ENCODE measurements at places on chromosomes 12 and 14.
A peak's percentile ranks its signal among the peaks of the same experiment; 100 is the strongest.

DNA sequence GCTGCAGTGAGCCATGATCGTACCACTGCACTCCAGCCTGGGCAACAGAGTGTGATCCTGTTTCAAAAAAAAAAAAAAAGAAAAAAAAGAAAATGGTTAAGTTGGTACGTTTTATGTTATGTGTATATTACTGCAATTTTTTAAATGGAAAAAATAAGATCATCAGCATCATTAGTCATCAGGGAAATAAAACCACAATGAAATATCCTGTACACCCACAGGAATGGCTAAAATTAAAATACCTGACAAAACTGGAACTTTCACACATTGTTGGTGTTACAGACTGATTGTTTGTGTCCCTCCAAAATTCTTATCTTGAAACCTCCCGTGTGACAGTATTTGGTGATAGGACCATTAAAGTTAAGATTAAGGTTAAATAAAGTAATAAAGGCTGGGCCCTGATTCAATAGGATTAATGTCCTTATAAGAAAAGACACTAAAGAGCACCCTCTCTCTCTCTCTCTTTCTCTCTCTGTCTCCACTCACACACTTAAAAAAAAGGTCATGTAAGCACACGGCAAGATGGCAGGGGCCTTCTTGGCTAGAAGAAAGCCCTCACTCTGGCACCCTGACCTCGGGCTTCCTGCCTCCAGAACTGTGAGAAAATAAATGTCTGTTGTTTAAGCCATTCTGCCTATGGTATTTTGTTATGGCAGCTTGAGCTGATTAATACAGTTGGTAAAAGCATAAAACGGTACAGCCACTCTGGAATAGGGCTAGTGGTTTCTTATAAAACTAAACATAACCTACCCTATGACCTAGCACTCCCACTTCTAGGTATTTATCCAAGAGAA lies 48.3 kb upstream of the ZFP36L1 start:
- DNase-seq, result no peak

- DNase-seq, result no peak
Observed at GRCh38 chr14:76772300-76773187, 11.3 kb downstream of the VASH1 start.

DNA sequence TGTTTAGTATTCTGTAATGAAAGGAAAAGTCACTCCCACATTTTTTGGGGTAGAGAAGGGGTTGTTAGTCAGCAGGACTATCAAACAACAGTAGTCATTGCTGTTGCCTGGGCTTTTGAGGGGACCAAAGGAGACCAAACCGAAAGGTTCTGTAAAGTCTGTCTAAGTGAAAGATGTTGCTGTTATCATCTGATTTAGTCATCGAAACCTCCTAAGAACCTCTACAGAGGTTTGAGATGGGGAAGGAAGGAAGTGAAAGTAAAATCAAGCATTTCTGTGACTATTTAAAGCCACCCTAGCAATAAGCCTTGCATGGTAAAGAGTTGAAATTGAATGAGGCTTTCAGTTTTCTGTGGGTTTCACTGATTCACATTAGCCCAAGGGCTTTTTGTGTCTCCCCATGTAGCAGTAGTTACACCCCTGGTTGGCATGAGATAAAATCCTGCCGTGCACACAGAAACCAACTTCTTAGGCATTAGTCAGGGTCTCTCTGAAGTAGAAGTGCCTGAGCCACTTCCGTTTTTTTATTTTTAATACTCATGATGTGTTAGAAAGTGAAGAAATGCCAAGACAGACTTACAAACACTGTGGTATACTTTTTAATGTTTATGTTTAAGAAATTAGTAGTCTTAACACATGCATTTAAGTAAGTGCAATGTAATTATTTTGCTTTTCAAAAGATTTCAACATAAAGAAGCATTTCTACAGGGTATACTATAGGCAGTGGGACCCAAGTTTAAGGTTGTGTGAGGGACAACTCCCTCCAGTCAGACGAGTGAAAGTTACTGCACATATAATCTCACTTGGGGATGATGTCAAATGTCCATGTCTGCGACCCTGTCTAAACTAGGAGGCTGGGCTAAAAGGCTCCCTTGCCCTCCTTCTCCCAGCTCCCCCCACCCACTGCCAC lies 50.4 kb downstream of the DYRK2 start:
- DNase-seq, result peak; percentile 13

- peak; percentile 38 for DNase-seq
Observed at GRCh38 chr14:102088012-102088792, 1.4 kb upstream of the HSP90AA1 start.

DNA sequence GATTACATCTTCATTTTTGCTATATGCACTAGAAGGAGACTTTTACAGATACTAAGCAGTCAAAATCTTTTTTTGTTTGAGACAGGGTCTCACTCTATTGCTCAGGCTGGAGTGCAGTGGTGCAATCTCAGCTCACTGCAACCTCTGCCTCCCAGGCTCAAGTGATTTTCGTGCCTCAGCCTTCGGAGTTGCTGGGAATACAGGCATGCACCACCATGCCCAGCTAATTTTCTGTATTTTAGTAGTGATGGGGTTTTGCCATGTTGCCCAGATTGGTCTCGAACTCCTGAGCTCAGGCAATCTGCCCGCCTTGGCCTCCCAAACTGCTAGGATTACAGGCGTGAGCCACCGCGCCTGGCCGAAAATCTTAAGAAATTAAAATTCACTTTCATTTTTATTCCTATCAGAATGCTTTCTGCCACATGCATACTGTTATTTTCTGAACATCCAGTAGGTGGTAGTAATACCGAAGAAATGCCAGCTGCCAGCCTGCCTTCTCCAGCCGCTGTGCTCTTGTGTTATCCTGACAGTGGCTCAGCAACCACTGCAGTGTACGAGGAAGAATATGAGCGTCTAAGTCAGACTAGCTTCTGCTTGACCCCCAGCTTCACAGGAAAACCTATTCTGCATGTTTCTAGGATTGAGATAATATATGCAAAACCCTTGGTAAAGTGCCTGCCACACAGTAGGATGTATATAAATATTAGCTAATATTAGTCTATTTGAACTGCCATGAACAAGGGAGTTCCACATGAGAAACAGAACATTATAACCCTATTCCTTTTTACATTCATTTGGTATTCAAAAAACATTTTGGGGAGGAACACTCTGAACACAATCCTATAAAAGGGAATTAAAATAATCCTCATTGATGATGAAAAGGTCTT lies 54.2 kb downstream of the RPAP3 start:
- peak; percentile 1 for DNase-seq

- no peak for DNase-seq
Observed at GRCh38 chr12:49905718-49906314, 2.1 kb upstream of the FAIM2 start.

DNA sequence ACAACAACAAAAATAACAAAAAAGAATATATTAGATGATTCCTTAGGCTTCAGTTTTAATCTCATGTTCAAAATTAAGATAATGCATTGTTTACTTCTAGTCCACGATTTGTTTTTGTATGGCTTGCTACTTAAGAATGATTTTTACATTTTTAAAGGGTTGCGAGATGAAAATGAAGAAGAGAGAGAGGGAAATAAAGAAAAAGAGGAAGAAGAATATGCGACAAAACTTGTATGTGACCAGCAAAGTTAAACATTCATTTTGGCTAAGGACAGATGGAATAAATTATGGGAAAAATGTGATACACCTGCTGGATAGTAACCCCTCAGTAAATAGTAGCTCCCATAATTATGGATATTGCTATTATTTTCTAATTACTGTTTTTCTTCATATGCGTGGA lies 1.2 kb upstream of the GIT2 start:
- no peak for DNase-seq

- DNase-seq, result no peak
Observed at GRCh38 chr14:38302966-38303365, 47.1 kb upstream of the CLEC14A start.

DNA sequence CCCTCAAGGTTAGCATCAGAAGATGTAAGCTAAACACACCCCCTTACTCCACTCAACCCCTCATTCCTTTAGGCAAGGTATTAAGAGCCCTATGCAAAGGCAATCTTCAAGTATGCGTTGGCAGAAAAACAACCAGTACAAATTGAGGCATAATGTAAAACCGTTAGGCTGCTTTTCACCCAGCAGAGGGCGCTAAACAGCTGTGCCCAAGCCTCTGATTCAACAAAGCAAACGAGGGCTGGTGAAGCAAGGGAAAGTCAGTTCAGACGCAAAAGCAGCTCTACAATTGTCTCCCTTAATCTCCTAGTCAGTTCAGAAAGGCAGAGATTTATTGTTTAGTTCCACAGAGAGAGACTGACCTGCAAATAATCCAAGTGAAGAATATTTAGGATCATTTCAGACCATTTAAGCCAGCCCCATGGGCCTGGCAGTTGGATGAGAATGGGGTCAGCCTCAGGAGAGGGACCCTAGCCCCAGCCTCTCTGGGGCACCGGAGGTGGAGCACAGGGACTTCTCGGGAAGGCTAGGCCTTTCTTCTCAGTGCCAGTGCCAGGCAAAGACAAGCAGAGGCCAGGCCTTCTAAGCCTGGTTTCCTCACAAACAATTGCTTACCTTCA lies 23.5 kb downstream of the DCAF5 start:
- DNase-seq, result peak; percentile 34

GRCh38 chr12:4267704-4268328 lies 5.7 kb upstream of the CCND2 start:
- DNase-seq, result no peak

GRCh38 chr14:60349663-60350365 lies 100.8 kb downstream of the PPM1A start:
- no peak for DNase-seq

- DNase-seq, result no peak
Observed at GRCh38 chr12:123721245-123721644, 9.1 kb downstream of the ATP6V0A2 start.

DNA sequence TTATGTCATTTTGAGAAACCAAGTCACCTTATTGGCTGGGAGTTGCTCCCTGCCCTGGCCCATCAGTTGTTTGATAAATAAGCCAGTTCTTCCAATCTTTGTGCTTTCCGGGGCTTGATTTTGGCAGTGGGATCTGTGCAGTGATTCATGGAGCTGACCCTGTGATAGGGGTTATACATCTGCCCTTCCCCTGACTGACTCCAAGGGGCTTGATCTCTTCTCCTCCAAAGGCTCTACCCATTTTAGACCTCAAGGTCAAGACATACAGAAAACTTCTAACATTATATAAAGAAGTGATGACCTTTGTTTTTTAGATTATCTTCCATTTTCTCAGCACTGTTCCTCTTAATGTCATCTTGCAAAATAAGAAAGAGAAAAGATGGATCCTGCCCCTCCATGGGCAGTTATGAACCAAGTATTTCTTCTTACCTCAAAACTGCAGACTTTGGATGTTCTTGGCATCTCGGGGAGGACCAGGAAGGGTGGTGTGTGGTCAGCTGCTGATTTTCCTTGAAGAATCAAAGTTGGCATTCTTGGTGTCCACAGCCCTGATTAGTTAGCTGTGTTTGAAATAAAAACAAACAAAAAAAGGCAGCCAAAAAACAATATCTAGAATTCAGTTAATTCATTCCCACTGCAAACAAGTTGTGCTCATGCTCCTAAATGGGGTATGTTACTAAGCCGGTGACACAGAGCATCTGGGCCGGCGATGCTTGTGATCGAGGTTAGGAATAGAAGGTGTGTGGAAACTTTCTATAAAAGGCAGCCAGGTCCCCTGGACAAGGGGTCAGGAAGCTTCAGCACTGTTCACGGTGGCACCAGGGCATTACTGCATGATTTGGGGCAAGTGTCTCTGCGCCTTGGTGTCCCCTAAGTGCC lies 120.2 kb downstream of the SAMD4A start:
- DNase-seq, result no peak

Data from T-helper 22 cell (primary cell).